ENCODE measurements at places on chromosomes 6 and 20. TPM values are rescaled to one million over a fixed set of nuclear protein-coding genes. Genes with fewer than 3 reads are reported as not detected.
A peak's percentile ranks its signal among the peaks of the same experiment; 100 is the strongest.

The TXLNB gene
- 1.2 TPM for polyA plus RNA-seq

DNA sequence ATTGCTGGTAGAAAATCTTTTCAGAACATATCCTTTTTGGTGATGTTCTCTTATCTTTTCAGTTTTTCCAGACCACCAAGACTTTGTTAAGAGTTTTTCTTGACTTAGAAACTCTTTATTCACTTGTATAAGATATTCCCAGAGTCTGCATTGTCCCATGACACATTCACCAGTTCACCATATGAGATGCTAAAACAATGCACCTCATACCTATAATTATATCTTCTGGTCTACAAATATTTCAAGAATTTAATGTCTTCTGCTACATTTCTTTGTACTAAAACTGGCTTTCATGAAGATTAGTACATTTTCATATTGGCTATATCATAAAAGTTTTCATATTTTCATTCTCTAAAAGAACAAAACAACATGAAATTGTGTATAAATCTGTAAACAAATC lies 111.3 kb downstream of the ADGRG6 start:
- no peak overlapping the region for H3K4me3 ChIP-seq
- no peaks in the 10 kb centered on the region for H3K27me3 ChIP-seq
- H3K36me3 ChIP-seq, result peaks cover 7% of the 10 kb centered on the region
- H3K27ac ChIP-seq, result no peak overlapping the region
- no peak for DNase-seq
- no peaks in the 10 kb centered on the region for H3K4me1 ChIP-seq

DNA sequence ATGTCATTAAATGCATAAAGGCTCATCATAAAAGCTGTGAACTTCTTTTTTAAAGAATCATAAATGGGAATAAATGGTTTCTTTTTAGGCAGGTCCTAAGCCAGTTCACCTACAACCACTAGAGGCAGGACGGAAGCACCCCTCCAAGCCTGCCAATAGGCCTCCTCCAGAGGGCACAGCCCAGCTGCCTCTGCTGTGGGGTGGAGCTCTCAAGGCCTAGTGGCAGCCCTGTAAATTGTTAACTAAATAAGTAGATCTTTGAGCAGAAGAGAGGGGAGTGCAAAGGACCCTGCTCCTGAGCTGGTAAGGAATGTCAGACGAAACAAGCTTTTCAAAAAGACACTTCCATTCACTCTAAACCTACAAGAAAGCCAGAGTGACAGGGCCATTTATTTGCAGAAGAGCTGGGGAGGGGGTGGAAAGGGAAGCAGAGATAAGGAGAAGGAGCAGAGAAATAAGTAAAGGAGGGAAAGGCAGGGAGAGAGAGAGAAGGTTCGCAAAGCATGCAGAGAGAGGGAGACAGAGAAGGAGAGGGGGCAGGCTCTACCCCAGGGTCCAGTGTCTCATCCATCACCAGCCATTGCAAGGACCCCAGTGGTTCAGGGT lies 18.0 kb upstream of the MAFB start:
- H3K27me3 ChIP-seq, result peaks cover 11% of the 10 kb centered on the region
- H3K4me1 ChIP-seq, result no peaks in the 10 kb centered on the region
- DNase-seq, result peak; percentile 45
- no peak overlapping the region for H3K4me3 ChIP-seq
- H3K27ac ChIP-seq, result no peak overlapping the region

DNA sequence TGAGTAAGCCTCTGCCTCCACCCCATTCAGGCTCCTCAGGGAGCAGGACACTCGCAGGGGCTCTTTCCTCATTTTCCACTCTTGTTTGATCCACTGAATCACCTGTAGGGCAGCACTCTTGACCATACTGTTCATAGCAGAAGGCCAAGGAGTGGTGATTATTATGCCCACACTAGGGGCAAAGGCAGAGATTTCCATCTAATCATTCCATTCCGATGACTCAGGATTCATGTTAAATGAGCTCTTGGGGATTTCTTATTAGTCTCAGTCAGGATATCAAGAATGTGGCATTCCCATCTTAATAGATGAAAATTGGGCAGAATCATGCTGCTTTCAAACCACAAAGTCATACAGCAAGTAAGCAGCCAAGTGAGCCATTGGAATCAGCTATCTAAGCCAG lies 101.9 kb upstream of the MOCS1 start:
- no peak overlapping the region for H3K27ac ChIP-seq
- H3K36me3 ChIP-seq, result no peaks in the 10 kb centered on the region
- H3K4me1 ChIP-seq, result no peaks in the 10 kb centered on the region
- peaks cover 7% of the 10 kb centered on the region for H3K27me3 ChIP-seq
- no peak for DNase-seq
- H3K4me3 ChIP-seq, result no peak overlapping the region

DNA sequence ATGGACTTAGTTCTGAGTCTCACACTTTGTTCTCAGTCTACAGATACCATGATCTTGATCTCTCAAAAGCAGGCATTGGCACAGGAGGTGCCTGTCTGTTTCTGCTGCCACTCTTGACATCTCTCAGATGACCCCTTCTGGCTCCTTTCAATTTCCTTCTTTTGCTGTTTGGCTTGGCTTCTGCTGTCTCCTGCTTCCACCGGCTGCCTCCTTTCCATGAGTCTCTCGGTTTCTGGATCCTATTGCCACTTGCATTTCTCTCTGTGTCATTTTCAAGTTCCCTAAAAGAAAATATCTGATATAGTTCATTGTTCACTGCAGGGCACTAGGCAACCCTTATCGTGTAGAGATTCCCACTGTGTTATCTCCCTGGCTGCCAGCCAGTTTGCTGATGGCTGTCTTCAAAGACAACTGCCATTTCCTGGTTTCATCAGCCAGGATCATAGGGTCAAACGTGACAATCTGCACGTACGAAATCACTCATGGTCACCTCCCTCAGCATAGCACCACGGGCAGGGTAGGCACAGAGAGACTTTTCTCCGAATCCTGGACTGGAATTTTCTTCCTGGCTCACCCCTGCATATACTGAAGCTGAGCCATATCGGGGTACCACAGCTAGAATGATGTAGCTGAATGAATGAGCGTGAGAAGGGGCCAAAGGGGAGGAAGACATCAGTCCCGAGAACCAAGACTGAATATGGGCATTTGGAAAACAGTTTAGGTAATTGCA lies 144.6 kb upstream of the TMEM170B start:
- peak; percentile 92 for DNase-seq
- H3K27ac ChIP-seq, result peak overlapping the region; percentile 21
- H3K4me3 ChIP-seq, result no peak overlapping the region

- no peaks in the 10 kb centered on the region for H3K27me3 ChIP-seq
- H3K4me1 ChIP-seq, result no peaks in the 10 kb centered on the region
- H3K27ac ChIP-seq, result no peak overlapping the region
- DNase-seq, result peak; percentile 22
- no peak overlapping the region for H3K4me3 ChIP-seq
Measured at GRCh38 chr6:84052204-84052882, 18.8 kb downstream of the MRAP2 start.

GRCh38 chr20:63701051-63701328 lies 4.5 kb downstream of the TNFRSF6B start:
- H3K27ac ChIP-seq, result no peak overlapping the region
- no peaks in the 10 kb centered on the region for H3K27me3 ChIP-seq
- no peak for DNase-seq
- H3K4me3 ChIP-seq, result no peak overlapping the region
- H3K36me3 ChIP-seq, result peaks cover 26% of the 10 kb centered on the region
- H3K4me1 ChIP-seq, result peaks cover 9% of the 10 kb centered on the region

DNA sequence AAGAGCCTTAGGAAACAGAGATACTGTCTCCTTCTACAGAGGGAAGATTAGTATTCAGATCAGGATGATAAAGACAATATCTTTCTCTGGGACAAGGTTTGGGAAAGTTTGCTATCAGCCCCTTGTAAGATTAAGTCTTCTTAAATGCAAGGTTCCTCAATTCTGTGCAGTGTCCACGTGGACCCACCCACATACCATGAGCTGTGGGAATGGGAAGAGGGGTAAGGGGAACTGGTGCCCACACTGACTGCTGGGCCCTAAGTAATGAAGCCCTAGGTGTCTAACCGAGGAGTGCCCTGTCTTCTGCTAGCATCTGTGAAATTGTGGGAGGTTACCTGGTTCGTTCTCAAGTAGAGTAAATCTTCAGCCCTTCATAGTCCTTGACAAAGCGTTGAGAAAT lies 5.8 kb upstream of the SSTR4 start:
- H3K27ac ChIP-seq, result no peak overlapping the region
- H3K36me3 ChIP-seq, result no peaks in the 10 kb centered on the region
- DNase-seq, result no peak
- H3K4me3 ChIP-seq, result no peak overlapping the region

- DNase-seq, result no peak
- no peaks in the 10 kb centered on the region for H3K4me1 ChIP-seq
Measured at GRCh38 chr6:163165155-163165910, 249.2 kb upstream of the QKI start.

GRCh38 chr6:36660771-36661471 lies 17.6 kb upstream of the CDKN1A start:
- peak overlapping the region; percentile 27 for H3K4me3 ChIP-seq
- H3K4me1 ChIP-seq, result peaks cover 28% of the 10 kb centered on the region
- H3K36me3 ChIP-seq, result no peaks in the 10 kb centered on the region

Data from large intestine (tissue), 12 donors.